ENCODE measurements at places on chromosomes 7 and 10. TPM values are rescaled to one million over a fixed set of nuclear protein-coding genes. Genes with fewer than 3 reads are reported as not detected.

DNA sequence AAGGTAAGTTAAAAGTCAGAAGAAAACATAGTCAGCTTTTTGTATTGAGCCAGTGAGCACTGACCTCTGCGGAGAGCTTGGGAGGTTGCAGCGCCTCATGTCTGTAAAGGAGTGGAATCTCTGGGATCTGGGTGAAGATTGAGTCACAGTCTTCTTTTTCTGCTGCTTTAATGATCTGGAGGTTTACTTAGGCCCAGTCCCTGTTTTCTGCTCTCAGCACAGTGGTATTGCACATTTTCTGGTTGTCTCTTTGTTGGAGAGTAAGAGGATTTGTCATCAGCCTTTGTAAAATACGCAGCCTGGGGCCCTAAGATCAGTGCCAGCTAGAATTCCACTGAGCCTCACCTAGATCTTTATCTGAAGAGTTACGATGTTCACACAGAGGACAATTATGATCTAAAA is 58.3 kb upstream of the GJD4 start:
- peak; percentile 100 for DNase-seq

SLC13A1 gene
- not detected for total RNA-seq

PCLO gene
- total RNA-seq: 7.5 TPM

CTAGE8 gene
- total RNA-seq: 1.2 TPM

GRCh38 chr7:69630292-69630691 is 32.0 kb downstream of the AUTS2 start:
- no peak for DNase-seq

Data from PC-3 (cell line).